CD4-positive, alpha-beta T cell (primary cell): ENCODE measurements at places on chromosomes 6 and 20.

DNA sequence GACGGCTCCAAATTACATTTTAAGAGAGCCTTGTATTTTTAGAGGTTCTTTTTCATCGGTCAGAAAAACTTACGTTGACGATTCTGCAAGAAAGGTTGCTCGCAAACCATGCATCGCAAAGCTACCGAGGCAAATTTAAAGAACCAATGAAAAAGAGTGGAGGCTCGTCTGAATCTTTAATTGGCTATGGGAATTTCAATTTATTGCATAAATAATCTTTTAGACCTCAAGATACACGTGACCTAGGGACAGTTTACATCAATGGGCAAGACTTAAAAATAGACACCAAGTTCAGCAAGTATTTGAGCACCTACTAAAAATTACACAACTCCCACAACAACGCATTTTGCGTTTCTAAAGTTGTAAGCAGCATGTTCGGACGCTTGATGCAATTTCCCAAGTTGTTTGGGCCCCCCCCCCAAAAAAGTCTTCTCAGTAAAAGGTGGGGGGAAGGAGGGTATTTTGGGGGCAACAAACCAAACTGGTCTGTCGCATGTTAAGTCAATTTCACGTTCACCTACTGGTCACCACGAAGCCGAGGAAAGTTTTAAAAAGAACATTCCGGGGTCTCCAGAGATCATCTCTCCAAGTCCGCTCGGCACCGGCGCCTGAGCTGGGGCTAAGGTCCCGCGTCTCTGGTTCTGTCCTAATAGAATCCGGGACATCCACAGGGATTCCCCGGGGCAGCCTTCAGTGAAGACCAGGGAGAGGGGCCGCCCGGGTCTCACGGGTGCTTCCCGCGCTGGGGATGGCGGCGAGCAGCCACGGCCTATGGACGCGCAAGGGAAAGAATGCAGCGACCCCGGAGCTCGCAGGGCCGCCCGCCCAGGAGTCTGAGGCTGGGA is 851 bp downstream of the SNX5 start:
- DNase-seq, result no peak

DNA sequence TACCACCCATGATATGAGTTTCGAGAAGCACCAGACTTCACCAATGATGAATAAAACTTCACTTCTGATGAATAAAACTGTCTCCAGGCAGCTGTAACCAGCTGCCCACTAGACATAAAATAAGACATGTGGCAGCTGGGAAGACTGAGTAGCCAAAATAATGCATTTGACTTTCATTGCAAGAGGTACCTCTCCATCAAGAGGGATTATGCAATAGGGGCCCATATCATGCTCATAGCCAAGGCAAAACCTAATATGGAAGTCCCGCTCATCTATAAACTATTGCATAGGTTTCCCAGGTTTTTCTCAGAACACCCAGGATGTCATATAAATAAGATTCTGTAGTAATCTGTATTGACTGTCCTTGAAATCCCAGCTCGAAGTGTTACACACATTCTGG is 155.5 kb downstream of the SIM1 start:
- DNase-seq, result no peak

DNA sequence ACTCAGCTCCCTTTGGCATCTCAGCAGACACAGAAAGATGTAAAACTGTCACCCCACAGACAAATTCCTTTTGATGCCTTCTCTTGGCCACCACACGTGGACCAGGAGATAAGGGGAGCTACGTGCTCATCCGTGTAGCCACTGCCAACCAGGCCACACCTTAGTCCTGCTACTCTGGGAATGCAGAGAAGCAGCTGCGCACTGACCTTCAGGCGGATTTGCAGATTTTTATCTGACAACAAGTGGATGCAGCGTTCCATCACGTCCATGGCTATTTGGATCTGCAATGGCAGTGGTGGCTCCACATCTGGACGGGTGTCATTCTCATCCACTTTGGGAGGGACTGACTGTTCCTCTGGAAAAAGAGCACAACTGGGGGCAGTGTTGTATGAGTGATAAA is 30.8 kb downstream of the TTI1 start:
- DNase-seq, result no peak

DNA sequence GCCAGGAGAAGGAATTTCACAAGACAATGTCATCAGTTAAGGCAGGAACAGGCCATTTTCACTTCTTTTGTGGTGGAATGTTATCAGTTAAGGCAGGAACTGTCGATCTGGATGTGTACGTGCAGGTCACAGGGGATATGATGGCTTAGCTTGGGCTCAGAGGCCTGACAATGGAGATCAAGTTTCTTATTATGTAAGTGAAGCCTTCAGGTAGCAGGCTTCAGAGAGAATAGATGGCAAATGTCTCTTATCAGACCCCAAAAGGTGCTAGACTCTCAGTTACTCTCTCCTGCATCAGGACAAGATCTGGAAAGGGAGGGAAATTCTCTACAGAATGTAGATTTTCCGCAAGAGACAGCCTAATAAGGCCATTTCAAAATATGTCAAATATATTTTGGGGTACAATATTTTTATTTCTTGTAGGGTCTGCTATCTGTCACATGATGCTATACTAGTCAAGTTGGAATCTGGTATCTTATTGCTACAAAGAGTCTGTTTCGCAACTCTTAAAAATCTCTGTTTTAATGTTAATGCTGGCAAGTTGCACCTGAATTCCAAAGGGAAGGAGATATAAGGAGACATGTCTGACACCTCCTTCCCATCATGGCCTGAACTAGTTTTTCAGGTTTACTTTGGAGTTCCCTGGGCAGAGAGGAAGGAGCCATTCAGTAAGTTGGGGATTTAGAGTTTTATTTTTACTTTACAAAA is 48.8 kb downstream of the TRDN start:
- no peak for DNase-seq

DNA sequence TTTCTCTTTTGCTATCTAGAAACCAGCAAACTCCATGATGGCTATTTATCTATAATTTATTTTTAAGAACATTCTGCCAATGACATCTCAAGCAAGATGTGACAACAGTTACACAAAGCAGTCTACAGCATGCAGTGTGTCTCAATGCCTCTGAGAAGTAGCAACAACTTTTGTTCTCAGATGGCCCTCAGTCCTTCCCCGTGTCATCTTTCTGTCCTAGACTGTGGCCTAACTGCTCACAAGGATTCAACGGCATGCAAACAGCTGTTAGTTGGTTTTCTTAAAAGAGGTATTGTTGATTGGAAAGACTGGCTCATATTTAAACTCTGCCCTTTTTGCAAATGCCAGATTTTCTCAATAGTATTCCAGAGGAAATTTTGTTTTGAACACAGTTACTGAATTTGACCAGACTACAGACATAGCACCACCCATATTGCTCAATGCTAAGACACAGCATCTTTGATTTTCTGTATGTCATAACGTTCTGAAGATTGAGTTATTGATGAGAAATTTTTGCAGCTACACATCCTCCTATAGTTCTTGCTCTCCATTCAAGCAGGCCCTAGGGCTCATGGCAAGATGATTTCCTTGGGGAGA is 26.1 kb upstream of the F13A1 start:
- DNase-seq, result no peak

GRCh38 chr6:132257561-132257960 is 143.7 kb downstream of the MOXD1 start:
- no peak for DNase-seq

- no peak for DNase-seq
These were observed 176.4 kb downstream of the PACRG start for GRCh38 chr6:162904069-162904663.

DNA sequence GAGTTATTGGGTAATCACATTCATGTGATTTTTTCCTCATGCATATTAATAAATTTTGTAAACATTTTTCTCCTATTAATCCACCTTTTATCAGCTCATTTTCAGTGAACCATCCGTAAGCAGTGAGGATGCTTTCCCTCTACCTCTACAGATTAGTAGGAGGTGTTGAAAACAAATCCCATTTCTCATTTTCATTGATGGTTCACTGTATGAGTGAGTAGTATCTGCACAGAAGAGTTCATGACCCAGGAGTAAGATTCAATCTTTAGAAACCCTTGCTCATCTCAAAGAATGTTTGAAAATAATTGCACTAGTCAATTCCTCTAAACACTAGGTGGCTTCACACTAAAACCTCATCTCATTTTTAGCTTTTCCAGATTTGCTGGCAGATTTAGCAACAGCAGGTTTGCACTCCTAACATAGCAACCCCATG is 440.0 kb downstream of the HAO1 start:
- DNase-seq, result no peak

GRCh38 chr20:6769903-6770785 is 2.7 kb downstream of the BMP2 start:
- no peak for DNase-seq

DNA sequence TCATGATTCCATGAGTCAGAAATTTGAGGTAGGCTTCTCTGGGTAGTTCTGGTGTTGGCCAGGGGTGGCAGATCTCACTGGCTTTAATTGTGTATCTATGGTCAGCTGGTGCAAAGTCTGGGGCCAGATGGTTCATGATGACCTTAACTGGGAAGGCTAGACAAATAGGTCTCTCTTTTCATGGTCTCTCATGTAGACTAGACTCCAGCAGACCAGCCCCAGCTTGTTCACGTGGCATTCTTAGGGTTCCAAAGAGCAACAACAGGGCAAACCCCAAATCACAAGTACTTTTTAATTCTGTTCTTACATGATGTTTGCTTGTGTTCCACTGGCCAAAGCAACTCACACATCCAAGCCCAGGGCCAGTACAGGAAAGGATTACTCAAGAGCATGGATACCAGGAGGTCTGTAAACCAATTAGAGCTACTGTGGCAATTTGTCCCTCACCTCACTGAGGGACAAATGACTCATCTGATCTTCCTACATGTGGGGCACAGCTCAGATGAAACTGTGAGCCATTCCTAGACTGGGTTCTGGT is 79.5 kb upstream of the PBOV1 start:
- DNase-seq, result no peak
